Mesendoderm (in vitro differentiated cells): ENCODE measurements at places on chromosomes 1 and 21.

- no peak for DNase-seq
Measured at GRCh38 chr1:217067642-217068041, 344.4 kb upstream of the ESRRG start.

DNA sequence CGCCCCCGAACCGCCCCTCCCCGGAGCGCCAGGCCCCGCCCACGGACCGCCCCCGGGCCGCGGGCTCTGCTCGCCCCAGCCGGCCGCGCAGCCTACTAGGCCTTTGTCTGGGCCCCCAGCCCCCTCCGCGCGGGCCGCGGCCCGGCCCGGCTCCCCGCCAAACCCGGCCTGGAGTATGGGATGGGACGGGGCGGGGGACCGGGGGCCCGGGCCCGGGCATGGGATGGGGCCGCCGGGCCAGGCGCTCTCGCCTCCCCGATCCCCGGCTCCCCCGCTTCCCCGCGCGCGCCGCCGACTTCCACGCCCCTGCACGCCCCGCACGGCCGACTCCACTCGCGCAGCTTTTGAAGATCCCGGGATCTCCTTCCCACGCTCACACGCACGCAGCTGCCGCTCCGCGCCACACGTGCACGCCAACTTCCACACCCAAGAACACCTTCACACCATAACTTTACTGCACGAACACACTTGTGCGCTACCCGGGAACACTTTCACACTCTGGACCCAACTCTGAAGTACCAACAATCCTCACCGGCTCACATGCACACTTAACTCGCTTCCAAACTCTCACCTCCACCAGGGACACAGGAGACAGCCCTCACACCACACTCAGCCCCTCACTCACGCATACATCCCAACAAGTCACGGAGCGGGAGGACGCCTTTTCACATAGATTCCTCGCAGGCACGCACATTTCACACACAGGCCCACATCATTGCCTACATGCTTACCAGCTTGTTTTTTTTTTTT lies 437 bp upstream of the HSPG2 start:
- DNase-seq, result peak; percentile 88

GRCh38 chr1:3742439-3743298 lies 9.6 kb upstream of the CCDC27 start:
- DNase-seq, result no peak

- no peak for DNase-seq
Measured at GRCh38 chr1:95229037-95229436, 5.0 kb upstream of the RWDD3 start.

DNA sequence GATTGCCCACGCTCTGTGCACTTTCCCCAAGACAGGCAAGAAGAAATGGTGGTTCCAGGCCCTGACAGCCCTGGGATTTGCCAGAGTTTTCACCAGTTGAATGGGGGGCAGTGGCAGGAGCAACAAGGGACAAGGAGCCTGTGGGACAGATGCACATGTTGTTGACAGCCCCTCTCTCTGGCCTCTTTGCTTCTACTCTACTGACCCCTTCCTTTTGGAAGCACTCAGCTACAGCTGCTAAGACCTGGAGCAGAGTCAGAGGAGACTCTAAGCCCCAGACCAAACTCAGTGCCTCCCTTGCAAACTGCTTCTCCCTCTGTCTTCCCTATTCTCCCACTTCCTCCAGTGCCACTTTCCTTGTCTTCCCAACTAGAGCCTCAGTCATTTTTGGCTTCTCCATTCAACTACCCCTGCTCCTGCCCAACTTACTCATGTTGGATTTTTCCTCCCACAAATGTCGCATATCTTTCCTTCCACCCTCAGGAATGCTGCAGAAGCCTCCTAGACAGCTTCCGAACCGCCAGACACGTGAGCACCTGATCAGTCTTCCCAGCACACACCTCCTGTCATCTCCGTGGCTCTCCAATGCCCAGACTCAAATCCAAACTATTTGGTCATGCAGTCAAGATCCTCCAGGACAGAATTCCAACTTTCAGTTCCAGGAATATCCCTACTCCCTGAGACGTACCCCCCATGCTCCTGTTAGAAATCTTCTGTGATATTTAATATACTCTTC lies 9.1 kb downstream of the INKA2 start:
- no peak for DNase-seq

- DNase-seq, result peak; percentile 52
Measured at GRCh38 chr1:9293533-9294404, 1.1 kb downstream of the SPSB1 start.

- no peak for DNase-seq
Measured at GRCh38 chr1:10771789-10772188, 24.7 kb downstream of the CASZ1 start.

DNA sequence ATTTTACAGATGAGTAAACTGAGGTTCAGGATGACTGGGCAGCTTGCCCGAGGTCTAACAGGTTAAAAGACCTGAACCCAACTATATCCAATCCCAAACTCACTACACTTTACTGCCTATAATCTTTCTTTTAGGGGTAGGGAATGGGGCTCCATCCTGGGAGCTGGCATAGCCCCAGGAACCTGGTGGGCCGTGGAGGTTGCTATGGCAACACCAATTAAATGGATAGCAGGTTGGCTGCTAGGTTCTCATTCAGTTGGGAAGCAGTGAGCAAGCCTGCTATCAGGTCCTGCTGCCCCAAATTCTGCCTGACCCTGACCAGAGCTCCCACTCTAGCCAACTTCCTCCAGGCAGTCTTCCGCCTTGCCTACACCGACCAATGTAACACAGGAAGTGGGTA lies 40.9 kb downstream of the LRP8 start:
- no peak for DNase-seq

DNA sequence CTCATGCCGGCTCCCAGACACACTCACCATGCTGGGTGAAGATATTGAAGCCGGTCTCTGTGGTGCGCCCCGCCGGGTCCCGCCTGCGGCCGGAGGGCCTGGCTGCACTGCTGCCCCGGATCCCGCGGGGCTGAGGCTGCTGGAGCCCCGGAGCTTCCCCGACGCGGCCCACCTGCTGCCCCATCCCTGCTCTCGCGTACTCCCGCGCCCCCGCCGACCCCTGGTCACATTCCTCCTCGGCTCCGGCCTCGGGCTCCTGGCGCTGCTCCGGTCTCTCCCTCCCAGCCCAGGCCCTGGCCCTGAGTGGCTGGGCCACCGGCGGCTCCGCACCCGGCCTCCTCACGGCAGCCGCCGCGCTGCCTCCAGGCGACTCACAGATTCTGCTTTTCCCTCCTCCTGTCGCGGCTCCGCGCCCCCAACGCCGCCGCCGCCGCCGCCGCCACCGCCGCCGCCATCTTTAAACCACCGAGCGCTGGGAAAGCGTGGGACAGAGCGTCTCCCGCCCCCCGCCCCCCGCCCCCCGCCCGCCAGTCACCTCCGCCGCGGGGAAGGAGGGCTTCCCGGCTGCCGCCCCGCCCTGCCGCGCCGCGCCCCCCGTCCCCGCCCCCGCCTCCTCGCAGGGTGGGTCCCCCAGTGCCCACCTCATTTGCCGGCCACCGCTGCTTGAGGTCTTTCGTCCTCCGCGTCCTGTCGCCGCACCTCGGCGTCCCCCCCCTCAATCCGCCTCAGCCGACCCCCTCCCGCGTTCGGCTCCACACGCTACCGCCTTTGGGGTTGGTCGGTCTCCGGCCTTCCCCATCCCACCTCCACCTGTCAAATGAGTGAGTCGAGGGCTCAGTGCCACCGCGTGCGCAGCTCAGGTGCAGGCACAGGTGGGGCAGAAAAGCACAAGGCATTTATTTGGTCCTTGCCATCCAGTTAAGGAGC lies at the start of gene ABL2:
Gene ABL2 (minus strand): TSS at position 464 of the 927 bp plus-strand sequence. CDS start 280 bp downstream, at position 184.
- peak; percentile 67 for DNase-seq

DNA sequence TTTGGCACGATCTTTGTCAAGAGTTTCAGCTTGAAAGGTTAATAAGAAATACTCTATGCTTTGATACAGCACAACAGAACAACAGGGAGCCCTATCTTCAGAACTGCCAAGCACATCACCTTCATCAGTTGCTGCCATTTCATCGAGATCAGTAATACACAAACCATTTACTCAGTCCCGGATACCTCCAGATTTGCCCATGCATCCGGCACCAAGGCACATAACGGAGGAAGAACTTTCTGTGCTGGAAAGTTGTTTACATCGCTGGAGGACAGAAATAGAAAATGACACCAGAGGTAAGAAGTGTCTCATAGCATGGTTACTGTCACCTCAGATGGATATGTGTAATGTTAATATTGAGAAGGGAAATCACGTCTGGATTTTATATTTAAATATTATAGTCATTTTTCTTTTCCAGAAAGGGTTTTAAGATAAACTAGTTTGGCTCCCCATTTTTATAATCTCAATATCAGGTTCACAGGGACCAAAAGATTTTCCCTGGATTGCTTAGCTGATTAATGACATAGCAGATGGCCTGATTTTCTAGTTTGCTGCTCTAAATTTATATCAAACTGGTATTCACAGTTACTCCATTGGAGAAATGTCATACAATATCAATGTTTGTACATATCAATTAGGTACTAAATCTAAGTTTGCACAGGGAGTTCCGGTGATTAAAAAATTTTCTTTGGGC lies 97.3 kb downstream of the USP25 start:
- DNase-seq, result no peak

GRCh38 chr1:201274616-201275252 lies 8.6 kb upstream of the PKP1 start:
- peak; percentile 40 for DNase-seq

- peak; percentile 21 for DNase-seq
Measured at GRCh38 chr1:85654066-85654782, 54.0 kb downstream of the ZNHIT6 start.

DNA sequence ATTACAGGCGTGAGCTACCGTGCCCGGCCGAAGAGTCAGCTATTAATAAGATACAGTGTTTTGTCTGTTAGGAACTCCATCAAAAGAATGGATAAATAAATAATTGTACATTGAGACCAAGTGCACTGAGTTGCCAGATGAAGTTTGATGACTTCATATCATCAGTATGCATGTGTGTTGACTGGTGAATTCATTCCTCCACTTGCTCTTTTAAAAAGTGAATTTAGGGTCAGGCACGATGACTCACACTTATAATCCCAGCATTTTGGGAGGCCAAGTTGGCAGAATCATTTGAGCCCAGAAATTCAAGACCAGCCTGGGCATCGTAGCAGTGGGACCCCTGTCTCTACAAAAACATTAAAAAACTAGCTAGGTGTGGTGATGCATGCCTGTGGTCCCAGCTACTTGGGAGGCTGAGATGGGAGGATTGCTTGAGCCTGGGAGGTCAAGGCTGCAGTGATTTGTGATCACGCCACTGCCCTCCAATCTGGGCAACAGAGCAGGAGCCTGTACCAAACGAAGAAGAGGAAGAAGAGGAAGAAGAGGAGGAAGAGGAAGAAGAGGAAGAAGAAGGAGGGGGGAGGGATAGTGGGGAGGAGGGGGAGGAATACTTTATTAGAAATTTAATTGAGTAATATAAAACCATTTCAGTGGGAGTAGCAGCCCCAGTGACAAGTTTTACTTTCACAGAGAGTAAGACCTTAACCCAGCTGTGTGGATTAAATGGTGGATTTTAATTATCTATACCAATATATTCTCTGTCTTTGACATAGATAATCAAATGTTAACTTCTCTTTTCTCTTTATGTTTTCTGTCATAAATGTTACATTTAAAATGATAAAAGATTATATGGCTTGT lies 74.9 kb downstream of the CCDC18 start:
- DNase-seq, result no peak

GRCh38 chr1:87327376-87328271 lies 1.1 kb upstream of the LMO4 start:
- peak; percentile 13 for DNase-seq

- DNase-seq, result no peak
Measured at GRCh38 chr1:185840880-185841279, 106.7 kb downstream of the HMCN1 start.

DNA sequence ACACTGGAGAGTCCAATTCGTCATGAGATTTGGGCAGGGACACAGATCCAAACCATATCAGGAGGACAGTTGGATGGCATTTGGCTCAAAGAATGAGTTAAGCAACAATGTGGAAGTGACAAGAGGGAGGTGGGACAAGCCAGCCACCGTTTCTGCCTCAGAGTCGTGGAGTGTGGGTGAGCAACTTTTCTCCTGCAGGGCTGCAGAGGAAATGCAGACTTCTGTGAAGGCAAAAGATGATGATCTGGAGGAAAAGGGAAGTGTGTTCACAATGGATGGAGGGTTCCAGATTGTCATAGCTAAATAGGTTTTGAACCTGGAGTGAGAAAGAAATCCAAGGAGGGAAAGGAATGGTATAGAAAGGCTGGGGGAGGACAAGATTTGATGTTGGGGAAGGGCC lies 16.4 kb upstream of the KANK4 start:
- DNase-seq, result peak; percentile 51

GRCh38 chr21:31092832-31093625 lies 54.8 kb upstream of the KRTAP19-8 start:
- DNase-seq, result no peak

GRCh38 chr1:234040446-234041317 lies 136.2 kb downstream of the SLC35F3 start:
- DNase-seq, result no peak

GRCh38 chr1:44631333-44631646 lies 43.0 kb downstream of the TMEM53 start:
- no peak for DNase-seq

DNA sequence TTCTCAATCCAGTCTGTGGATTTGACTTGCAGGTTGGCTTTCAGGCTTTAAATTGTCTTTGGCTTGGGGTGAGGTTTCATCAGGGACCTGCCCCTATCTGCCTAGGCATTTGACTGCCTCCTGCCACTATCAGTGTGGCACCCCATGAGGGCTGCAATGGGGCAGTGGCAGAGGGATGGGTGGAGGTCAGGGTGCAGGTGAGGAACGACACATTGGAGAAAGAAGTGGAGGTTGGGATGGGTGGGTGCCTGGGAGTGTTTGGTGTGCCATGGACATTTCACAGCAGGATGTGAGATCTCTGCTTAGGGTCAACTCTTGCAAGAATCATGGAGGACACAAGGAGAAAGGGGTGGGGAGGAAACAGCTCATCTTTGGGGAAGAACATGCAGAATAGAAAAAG lies 625.1 kb downstream of the PTPRU start:
- DNase-seq, result no peak

DNA sequence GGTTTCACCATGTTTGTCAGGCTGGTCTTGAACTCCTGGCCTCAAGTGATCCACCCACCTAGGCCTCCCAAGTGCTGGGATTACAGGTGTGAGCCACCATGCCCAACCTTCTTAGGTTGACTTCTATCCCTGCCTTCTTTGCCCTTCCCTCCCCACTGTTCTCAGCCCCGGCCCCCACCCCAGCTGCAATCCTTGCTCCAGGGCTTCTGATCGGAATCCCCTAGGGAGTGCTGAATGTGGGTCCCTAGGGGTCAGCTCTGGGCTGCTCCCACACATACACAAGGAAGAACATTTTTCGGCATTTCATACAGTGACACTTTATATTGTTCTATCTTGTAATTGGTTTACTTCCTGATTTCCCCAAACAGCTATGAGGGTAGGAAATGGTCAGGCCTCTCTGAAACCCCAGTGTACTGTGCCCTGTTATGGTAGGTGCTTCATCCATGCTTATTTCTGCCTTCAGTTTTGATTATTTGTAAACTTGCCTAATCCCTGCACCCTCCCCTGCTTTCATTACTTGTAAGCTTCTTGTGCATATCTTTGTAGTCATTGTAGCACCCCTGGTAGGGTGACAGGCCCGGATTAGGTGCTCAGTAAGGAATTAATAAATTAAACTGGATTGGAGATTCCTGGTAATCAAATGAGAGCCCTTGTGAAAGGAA lies 5.8 kb upstream of the SRP9 start:
- no peak for DNase-seq

DNA sequence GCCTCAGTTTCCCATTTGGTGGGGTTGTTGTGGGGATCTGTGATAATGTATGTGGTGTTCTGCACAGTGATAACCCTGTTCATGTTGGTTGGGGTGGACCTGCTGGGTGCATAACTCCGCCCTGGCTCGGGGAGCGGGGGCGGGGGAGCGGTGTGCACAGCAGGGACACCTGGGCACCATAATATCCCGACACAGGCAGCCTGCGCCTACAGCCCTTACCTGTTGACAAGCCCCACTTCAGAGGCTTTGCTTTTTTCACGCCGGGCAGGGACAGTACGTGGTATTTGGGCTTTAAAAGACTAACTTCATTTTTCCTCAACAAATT lies 48.0 kb upstream of the ACOT11 start:
- no peak for DNase-seq
